Renal cortex interstitium (tissue), 15 donors: ENCODE measurements at places on chromosomes 4 and X.

- no peak for DNase-seq
These were observed 25.1 kb upstream of the PRKX start for GRCh38 chrX:3738509-3738908.

- no peak for DNase-seq
These were observed 20.0 kb downstream of the RHOH start for GRCh38 chr4:40216622-40217366.

DNA sequence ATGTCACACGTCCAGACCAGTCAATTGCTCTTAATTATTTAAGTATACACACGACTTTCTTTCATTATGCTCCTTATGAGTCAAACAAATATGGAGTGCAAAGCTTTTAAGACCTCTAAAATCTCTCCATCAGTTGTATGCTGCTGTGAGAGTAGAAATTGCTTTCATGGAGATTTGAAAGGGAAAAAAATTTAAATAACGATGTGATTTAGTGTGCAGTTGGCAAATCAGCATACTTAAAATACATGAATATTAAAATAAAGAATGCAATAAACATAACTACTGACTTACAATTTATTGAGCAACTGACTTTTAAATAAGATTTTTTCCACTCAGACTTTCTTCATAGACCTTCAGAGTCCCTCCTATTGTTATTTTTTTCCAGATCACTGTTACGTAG is 9.0 kb downstream of the TENM3 start:
- no peak for DNase-seq

DNA sequence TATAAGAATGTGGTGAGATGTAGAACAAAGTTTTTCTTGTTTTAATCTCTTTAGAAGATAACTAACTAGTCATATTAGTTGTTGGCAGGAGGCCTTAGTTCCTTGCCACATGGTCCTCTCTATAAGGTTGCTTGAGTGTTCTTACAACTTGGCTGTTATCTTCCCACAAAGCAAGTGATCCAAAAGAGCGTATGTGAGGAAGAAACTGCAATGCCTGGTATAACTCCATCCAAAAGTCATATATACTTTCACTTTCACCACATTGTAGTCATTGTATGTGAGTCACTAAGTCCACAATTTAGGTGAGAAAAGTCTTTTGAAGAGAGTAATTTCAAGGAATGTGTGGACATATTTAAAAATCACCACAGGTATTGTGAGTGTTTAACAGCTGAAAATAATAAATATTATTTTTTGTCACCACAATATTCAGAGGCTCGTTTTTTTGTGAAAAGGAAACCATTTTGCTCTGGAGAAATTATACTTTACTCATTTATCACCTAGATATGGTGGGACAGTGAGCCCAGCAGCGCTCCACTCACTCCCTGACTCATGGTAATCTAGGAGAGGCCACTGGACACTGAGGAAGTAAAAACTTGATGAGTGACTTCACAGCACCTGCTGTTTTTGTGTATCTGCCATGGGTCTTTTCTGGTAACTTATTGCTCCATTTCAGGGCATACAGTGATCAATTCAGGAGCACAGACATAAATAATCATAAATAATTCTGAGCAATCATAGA is 369.4 kb upstream of the NDST3 start:
- no peak for DNase-seq

GRCh38 chr4:128973384-128973783 is 120.0 kb downstream of the SCLT1 start:
- no peak for DNase-seq
